ENCODE measurements at places on chromosomes 12 and 14.

DNA sequence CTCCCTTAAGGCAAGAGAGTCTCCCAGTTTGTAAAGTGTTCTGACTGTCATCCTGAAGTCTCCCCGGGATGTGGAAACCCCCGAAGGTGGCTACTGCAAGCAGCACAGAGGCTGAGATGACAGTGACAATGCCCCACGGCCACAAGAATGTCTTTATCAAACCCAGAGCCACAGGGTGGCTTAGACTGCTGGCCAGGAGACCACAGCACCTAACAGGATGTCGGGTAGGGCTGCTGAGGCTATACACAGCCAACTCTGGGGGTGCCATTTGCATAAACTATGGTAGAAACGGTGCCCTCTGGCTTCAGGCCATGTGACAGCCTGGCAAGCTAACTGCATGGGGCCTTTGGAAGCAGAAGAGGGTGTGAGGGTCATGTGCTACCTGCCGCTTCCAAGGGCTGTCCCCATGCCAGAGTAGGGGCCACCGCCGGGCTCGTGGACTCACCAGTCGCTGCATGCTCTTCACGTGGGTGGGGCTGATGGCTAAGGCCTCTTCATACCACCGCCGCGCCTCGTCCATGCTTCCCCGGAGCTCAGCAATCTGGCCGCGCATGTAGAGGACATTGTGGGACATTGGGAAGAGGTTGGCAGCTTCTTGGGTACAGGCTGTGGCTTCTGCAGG is 180.9 kb downstream of the CALM1 start:
- DNase-seq, result no peak

DNA sequence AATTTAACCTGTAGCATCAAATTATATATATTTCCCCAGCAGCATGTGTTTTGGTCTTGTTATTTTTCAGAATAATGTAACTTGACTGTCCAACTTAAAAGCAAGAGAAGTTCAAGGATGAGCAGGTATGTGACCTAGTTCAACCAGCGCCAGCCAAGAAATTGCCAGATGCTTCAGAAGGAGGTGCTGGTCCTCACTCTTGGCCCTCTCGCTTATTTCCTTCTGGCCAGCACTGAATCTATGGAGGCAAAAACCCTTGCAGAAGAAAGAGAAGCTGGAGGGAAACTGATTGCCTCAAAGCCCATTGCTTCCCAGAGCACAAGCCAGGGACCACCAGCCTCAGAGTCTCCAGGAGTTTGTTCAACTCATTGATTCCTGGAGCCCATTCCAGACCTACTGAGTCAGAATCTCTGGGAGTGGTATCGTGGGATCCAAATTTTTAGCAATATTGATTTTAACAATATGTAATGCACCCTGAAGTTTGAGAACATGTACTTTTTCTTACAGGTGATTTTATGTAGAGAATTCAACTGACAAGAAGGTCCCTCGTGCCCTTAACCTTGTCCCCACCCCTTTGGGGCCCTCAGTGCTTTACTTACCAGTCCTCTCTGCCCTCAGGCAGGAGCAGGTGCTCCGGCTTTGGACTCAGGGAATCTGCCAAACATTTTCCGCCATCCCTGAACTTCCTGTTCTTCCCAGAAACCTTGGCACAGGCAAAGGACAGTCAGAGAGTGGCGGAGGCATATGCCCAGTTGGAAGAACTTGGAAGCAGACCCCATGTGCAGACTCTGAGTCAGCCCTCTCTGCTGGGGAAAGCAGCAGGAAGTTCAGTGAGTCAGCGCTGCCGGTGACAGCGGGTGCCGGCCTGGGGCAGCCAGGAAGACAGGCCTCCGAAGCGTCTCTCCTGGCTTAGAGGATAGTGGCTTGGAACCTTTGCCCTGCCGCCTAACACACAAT is 10.4 kb downstream of the BEST3 start:
- no peak for DNase-seq

GRCh38 chr14:34766060-34766459 is 51.7 kb upstream of the CFL2 start:
- DNase-seq, result no peak

DNA sequence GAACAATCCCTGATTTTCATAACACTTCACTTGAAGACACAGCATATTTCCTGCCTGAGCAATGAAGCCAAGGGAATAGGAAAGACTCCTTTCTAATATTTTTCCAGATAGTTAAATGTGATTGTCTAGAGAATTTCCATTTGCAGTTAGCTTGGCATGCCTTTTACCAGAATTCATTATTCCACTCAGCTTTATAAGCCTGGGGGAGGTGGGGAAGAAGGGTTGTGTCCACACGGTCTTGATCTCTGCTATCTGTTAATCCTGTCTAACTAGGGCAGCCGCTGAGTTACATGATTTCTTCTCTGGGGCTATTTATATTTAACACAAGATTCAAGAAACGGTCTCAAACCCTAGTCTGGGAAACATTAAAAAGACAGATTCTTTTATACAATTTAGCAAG is 146.6 kb upstream of the FSCB start:
- no peak for DNase-seq

GRCh38 chr12:4719821-4720636 is at the start of gene GALNT8:
GALNT8 (plus strand) TSS chr12:4720400; CDS start chr12:4720678, 278 bp downstream.
- no peak for DNase-seq

DNA sequence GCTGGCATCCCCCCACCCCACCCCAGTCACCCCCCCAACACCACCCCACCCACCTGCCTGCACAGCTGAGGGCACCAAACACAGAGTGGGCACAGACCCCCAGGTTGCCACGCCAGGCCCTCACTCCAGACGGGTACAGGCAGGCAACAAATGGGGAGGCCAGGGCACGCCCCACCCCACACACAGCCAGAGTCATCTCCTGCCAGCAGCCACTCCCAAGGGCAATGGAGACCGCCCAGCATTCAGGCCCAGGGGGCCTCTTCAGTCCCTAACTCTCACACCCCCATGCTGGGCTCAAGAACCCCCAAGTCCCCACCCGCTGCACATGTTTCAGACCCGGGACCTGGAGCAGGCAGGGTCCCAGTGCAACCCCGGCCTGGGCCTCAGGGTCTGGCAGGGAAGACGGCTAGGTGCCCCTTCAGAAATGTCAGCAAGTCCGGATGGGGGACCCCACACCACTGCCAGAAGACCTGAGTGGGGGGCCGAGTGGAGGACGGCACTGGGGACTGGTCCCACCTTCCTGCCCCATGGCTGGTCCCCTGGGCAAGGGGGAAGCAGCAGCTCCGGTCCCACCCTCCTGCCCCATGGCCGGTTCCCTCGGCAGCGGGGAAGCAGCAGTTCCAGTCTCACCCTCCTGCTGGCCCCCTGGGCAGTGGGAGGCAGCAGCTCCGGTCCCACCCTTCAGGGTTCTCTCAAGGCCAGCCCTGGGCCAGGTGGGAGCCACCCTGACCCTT is 11.9 kb downstream of the AKT1 start:
- DNase-seq, result no peak

DNA sequence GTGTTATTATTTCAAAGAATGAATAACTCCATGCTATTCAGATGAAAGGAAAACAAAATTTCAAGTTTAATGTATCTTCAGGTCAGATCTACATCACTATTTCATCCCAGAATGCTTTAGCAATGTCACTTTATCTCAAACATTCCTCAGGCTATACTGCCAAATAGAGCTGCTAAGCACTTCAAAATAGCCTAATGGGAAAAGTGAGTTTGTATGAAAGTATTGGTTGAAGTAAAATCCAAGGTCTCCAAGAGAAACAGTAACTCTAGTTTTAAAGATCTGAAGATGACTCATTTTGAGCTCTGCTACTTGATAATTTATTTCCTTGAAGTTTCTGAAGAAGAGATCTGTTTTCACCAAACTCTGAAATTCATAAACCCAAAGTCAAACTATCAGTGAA is 466.2 kb upstream of the FOXG1 start:
- no peak for DNase-seq

DNA sequence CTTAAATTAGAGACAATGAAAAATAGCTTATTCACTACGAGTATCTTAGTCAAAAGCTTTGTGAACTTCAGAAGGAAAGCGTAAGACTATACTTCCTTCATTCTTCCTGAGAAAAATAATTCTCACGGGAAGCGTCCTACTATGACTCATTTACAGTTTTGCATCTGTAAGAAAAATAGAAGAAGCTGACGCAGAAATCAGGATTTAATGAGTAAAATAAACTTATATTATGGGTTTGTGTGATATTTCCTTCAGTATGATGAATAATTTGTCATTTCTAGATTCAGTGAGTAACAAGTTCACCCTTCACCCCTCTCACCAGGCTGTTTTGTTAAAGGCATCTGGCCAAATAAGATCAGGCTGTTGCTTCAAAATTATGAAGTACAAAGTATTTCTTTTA is 17.8 kb upstream of the PDE3A start:
- DNase-seq, result no peak

- DNase-seq, result no peak
Measured at GRCh38 chr14:105943973-105944602, 417.7 kb downstream of the TMEM121 start.

All from stimulated activated CD4-positive, alpha-beta T cell treated with anti-CD3 and anti-CD28 coated beads, Interleukin-12 subunit alpha, Interleukin-12 subunit beta, amount 100 ng/mL, for 24 hours (primary cell).